ENCODE measurements at places on chromosomes 4 and X.

DNA sequence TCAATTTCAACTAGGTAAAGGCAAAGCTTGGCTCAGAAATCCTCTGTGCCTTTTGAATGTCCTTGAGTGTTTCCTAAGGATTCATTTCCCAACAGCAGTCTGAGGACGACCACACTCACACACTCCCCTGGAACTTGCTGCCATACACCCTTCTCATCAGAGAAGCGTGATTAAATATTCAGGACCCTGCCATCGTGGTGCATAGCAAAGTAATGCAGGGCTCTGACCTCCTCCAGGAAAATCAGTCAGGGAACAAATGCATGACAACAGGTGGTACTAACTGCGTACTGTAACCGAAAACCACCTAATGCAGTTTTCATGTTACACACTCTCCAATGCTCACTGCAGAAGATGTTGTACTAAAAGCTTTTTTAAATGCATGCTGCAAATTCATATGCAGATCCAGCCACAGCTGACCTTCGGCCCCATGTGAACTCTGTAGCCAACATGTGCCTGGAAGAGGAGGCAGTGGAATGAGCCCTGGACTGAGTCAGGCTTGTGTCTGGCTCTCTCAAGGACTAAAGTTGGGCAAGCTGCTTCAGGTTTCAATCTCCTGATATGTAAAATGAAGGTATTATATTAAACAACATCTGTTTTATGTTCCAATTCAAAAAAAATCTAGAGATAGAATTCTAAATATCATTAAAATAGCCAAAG, 238.3 kb downstream of the KCNIP4 start:
- DNase-seq: no peak

GRCh38 chrX:63503541-63503940, 152.4 kb upstream of the SPIN4 start:
- DNase-seq: peak; percentile 54

DNA sequence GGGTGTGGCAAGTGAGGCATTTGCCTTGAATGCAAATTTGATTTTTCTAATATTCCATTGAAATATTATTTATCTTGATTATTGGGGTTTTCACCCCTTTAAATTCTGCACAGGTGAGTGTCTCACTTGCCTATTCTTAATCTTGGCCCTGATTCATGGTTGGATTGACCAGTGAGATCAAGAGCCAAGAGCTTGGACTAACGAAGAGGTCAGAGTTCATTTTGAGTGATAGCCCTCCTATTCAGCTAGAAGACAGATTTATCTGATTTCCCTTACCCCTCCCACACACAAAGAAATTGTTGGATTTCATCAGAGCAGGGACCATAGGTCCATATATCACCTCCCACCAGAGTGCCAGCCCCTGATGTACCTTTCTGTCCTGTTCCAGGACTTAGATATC, 11.6 kb upstream of the ACOT9 start:
- no peak for DNase-seq

GRCh38 chr4:77578145-77578544, 27.5 kb upstream of the CXCL13 start:
- no peak for DNase-seq

- DNase-seq: no peak
Measured at GRCh38 chrX:14496674-14497073, 32.7 kb upstream of the GLRA2 start.

DNA sequence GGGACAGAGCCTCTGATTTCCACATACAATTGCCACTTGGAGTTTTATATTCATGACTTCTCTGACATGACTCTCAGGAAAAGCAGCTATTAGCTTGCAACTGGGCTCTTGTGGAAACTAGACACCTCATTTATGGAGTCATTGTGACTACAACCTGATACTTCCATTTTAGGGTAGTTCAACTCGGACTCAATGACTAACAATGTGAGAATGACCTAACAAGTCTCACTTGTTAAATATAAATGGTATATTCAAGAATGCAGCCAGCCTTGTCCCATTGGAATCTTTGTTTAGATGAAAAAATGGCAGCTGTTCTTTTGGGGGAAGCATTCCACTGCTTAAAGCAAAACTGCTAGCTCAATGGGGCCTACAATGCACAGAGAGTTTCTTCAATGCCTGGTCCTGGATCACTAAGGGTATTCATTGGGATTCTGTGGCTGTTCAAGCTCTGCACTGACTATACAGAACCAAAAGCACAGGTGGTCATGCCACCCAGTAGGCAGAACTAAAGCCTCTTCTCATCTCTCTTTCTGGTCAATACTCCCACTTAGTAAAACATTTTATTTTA, 36.5 kb upstream of the GLRA3 start:
- DNase-seq: no peak

- no peak for DNase-seq
Measured at GRCh38 chr4:5784960-5785611, 74.1 kb downstream of the EVC start.

DNA sequence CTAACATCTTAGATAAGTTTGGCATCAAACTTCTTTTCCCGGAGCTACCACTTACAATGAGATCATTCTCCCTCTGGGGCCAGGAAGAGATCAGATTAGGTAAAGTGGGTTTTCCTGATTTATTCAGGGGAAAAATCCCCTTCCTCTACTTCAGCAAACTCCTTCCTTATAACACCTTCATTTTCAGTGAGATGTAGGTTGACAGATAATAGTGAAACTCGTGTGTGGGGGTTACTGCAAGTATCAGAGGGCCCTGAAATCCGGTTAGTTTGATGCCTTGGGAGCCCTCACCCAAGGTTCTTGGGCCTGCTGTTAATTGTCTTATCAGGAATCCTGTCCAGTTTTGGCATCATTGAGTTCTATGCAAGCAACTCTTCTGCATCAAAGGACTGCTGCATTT, 10.8 kb downstream of the FTHL17 start:
- DNase-seq: no peak

DNA sequence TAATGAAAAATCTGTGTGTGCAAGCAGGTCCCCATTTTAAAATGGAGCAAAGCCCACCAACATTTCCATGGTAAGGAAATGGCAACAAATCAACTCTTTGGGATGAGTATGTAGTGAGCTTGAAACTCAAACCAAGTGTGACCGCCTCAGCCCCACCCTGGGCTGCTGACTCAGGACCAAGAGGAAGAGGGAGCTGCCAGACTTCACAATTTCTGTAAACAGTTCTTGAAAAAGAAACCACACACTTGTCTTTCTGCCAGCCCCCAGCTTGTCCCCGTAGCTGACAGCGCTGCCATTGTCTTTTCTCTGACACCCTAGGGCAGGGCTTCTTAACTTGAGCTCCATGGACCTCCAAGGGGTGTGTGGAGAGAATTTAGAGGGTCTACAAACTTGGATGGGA, 10.3 kb downstream of the RTL5 start:
- DNase-seq: peak; percentile 80

DNA sequence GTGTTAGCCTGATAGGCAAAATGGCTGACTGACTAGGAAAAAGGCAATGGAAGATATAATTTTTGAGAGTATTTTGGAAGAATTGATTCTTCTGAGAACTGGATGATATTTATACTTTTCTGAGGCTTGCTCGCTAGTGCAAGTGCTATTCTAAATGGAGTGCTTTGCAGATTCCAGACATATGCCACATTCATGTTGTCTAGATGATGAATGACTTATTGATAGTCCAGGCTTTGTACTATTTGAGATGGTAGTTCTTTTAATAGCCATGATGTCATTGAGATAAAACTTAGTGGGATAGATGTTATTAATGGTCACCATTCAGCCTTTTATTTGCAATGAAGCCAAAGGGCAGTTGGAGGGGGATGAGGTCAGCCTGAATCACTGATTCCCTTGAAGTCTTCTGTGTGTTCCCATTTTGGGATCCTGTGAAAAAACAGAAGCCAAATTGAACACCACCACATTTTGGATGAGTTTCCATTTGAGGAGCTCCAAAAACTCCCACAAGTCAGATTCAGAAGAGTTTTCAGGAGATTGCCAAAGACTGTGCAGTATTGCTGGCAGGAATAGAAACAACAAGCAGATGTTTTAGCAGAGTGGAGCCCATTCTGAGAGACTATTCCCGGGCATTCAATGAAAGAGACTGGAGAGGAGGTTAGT, 184.1 kb downstream of the IL1RAPL2 start:
- DNase-seq: no peak

DNA sequence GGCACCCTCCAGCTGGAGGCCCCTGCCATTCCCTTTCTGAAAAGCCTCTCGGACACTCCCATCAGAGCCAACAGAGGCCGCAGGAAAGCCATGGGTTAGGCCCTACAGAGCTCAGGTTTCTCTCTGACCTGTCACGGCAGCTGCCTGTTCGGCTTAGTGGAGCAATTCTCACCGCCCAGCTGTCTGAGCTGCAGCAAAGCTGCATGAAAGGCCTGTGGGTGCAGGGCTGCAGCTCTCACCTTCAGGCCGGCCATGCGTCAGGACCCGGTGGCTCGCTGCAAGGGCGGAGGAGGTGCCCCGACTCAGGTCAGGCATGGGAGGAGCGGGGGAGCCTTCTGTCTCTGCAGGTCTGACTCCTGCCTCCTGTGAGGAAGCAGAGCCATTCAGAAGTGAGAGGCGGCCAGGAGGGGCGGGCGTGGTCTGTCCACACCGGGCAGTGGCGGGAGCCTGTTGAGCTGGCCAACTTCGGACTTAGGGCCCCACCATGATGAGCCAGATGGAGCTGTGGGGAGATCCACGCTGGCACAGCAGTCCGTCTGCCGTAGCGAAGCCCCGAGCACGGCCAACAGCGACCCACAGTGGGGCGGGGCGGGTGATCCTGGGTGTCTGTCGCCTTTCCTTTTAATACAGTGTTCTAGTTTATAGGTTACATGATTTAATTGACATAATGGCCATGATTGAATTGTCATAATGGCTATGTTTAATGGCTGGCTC, 23.4 kb downstream of the PDE6B start:
- DNase-seq: no peak

- DNase-seq: no peak
Measured at GRCh38 chr4:147737623-147738022, 5.7 kb downstream of the ARHGAP10 start.

GRCh38 chr4:143344774-143345173, 8.1 kb downstream of the GAB1 start:
- no peak for DNase-seq

GRCh38 chr4:188300385-188300784, 161.1 kb downstream of the TRIML1 start:
- DNase-seq: no peak

DNA sequence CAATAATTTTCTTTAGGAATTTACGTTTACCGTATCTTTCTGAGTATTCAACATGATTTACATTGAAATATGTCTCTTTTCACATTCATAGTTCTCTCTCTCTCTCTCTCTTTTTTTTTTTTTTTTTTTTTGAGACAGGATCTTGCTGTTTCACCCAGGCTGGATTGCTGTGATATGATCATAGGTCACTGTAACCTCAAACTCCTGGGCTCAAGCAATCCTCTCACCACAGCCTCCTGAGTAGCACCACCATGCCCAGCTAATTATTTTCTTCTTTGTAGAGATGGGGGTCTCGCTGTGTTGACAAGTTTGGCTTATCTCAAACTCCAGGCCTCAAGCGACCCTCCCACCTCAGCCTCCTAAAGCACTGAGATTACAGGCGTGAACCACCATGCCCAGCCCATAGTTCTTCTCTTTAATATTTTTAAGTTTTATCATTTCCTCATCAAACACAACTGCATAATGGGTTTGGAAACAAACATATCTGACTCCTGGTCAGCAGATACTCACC, 9.8 kb downstream of the SRP72 start:
- DNase-seq: no peak

GRCh38 chrX:1902901-1903235, 288.0 kb downstream of the ASMT start:
- no peak for DNase-seq

DNA sequence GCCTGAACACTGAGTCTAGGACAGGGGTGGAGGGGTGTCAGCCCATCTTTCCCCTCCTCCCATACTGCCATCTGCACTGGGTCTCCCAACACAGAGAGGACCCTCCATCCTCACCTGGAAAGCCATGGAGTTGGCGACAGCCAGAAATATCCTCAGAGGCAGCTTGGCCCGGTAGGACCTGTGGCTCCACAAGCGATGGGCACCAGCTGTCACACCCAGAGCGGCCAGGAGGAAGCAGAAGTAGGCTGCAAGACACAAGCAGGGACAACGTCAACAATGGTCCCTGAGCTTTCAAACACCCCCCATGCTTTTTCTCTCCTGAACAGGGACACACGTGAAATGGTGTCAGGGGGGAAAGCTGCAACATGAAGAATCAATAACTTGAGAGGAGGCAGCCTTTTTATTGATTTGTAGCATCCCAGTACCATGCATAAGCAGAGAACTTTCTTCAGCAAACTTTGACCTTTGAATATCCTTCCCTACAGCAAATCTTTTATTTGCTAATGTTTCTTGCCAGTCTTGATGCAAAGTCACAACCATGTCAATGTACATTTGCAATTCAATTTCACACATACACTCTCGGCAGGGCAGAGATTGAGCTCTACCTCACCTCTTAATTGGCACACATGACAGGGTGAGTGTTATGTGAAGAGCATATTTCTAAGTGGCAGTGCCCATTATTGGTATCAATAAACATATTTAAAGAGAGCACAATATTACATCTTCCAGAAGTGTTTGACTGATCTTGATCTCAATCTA, 93.2 kb downstream of the SCD5 start:
- no peak for DNase-seq

DNA sequence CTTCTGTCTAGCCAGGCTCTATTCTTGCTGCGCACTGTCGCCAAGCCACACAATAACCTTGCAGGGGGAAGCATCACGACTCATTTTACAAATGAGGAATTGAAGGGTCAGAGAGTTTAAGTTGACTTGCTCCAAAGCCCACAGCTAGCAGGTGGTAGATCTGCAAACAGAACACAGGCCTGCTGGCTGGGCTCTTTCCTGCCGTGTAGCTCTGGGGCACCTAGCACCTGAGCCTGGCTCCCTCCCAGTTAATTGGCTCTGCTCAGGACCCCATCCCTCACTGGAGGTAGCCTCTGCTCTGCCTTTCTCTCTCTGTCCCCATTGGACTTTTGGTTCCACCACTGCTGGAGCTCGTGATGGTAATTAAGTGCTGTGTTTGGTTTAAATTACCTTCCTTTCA, 98.5 kb downstream of the NSUN7 start:
- DNase-seq: no peak

DNA sequence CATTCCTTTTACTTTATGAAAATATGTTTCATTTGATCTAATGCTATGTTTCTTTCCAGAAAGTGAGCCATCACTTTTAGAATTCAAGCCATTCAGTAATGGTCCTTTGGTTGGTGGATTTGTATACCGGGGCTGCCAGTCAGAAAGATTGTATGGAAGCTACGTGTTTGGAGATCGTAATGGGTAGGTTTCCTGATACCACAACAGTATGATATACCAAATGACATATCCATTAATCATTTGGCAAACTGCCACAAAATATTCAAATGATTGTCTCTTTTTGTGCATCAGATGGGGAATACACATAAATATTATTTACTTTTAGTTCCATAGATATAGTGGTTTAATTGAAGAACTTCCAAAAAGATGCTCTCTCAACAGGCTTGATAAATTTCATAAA, 68.2 kb downstream of the HHIP start:
- DNase-seq: no peak

- no peak for DNase-seq
Measured at GRCh38 chrX:124346877-124347241, 496 bp downstream of the SH2D1A start.

GRCh38 chrX:132480581-132481203, 8.1 kb downstream of the MBNL3 start:
- DNase-seq: peak; percentile 29

Data from GM03348 (cell line).